ENCODE measurements at places on chromosomes 3 and 15.

GRCh38 chr3:137219801-137220445 is 262.1 kb downstream of the IL20RB start:
- DNase-seq = no peak

DNA sequence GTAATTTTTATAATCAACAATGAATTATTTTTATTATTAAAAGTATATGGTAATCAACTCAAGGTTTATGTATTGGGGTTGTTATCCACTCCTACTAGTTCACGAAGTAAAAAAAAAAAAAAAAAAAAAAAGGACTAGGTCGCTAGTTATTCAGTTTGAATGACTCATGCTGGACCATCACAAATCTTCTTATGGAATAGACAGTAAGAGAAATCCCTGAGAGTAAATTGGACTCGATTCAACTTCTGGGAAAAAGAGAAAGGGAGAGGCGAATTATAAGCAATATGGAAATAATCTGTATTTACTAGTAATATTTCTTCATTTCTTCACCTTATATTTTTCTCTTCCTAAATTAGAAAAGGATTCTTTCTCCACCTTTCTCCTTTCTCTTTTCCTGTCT is 2.0 kb downstream of the MYEF2 start:
- DNase-seq = no peak

DNA sequence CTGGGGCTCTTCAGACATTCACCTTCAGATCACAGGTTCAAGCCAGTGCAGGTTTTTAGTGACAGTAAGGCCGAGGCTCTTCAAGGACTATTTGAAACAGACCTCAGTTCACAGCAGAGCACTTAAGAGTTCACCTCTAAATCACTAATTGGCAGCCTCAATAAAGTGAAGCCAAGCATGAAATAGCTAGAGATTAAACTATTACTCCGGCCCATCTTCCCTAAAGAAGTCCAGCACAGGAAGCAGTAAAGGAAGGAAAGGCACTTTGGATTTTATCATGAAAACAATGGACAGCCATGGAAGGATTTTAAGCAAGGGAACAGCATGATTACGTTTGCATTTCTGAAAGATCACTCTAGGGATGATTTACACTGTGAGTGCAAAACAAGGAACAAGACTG is 27.6 kb upstream of the ARL6 start:
- no peak for DNase-seq

- DNase-seq = no peak
Observed at GRCh38 chr15:67564021-67564967, 21.8 kb downstream of the MAP2K5 start.

GRCh38 chr15:100256970-100257650 is 84.7 kb downstream of the ADAMTS17 start:
- DNase-seq = no peak

GRCh38 chr3:98986073-98986472 is 84.6 kb upstream of the DCBLD2 start:
- no peak for DNase-seq

DNA sequence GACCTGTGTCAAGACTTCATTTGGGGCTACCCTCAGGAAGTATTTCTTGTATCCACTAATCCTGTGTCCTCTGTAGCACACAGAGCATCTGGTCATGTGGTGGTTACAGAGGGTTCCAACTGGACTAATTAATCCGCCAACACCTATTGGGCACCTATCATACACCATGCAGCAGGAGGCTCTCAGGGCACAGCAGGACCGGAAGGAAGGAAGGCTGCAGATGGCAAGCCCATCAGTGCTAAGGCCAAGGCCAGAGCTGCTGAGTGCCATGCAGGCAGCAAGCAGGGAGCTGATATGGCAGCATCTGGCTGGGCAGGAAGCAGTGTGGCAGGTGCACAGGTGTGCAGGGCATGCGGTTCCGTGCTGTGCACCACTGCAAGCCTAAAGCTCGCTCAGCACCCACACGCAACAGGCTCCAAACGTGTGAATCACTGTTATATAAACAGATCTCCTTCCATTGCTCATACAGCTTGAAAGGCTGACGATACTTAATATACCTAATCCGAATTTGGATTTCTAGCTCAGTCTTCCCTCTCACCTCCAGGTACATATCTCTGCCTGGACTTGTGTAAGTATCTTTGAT is 64.4 kb upstream of the SNRPA1 start:
- DNase-seq = no peak

- no peak for DNase-seq
Observed at GRCh38 chr3:194364652-194365434, 4.7 kb downstream of the LRRC15 start.

DNA sequence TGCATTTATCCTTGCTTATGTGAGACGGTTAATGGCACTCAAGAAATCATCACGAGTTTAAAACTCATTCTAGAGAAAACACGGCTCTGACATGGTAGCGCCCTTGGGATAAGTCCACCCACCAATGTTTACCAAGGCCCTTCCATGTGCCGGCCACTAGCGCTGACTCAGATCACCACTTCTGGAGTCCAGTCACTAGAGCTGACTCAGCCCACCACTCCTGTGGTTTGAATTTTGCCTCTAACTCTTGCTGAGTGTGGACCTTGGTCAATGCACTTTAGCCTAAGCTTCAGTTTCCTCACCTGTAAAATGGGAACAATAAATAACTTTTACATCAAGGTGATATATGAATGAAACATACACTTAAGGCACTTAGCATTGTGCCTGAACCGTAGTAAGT is 358.4 kb upstream of the PROK2 start:
- DNase-seq = no peak

DNA sequence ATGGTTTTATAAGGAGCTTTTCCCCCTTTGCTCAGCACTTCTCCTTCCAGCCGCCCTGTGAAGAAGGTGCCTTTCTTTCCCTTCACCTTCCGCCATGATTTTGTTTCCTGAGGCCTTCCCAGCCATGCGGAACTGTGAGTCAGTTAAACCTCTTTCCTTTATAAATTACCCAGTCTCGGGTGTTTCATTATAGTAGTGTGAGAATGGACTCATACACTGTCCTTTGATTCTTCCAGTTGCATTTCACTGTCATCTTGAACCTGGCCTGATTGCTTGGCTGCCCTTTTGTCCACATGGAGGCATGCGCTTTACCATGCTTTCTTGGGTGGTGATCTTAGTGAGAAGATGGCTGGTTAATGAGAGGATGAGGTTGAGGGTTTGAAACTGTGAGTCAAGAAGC is 23.2 kb downstream of the USP13 start:
- no peak for DNase-seq

DNA sequence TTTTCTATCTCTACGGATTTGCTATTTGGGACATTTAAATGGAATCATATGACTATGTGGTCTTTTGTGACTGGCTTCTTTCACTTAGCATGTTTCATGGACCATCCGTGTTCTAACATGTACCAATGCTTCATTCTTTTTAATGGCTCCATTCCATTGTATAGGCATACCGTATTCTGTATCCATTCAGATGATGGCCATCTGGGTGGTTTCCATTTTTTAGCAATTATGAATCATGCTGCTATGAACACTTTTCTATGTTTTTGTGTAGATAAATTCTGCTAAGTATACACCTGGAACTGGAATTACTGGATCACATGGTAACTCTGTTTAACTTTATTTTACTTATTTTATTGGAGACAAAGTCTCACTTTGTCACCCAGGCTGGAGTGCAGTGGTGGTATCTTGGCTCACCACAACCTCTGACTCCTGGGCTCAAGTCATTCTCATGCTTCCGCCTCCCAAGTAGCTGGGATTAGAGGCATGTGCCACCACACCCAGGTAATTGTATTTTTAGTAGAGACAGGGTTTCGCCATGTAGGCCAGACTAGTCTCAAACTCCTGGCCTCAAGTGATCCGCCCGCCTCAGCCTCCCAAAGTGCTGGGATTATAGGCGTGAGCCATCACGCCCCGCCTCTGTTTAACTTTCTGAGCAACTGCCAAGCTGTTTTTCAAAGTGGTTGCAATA is 13.4 kb downstream of the UBP1 start:
- DNase-seq = no peak

DNA sequence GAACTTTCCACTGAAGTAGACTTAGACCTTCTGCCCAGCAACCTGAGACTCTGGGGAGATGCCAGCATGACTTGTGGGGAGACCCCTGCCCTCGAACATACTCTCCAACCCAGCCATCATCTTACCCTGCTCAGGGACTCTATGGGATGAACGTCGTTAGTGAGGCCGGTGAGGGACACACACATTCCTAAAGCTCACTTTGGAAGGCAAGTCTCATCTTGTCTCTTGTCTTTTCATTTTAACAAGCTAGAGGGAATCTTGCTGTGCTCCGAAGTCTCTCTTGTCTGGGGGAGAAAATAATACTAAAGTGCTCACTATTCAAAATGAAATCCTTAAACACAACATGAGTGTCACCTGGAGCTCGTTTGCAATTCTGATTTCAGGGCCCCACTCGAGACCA is 239.5 kb upstream of the HES1 start:
- no peak for DNase-seq

GRCh38 chr3:178244733-178245709 is 291.2 kb upstream of the KCNMB2 start:
- no peak for DNase-seq

GRCh38 chr3:24562895-24563294 is 68.2 kb upstream of the THRB start:
- DNase-seq = no peak

DNA sequence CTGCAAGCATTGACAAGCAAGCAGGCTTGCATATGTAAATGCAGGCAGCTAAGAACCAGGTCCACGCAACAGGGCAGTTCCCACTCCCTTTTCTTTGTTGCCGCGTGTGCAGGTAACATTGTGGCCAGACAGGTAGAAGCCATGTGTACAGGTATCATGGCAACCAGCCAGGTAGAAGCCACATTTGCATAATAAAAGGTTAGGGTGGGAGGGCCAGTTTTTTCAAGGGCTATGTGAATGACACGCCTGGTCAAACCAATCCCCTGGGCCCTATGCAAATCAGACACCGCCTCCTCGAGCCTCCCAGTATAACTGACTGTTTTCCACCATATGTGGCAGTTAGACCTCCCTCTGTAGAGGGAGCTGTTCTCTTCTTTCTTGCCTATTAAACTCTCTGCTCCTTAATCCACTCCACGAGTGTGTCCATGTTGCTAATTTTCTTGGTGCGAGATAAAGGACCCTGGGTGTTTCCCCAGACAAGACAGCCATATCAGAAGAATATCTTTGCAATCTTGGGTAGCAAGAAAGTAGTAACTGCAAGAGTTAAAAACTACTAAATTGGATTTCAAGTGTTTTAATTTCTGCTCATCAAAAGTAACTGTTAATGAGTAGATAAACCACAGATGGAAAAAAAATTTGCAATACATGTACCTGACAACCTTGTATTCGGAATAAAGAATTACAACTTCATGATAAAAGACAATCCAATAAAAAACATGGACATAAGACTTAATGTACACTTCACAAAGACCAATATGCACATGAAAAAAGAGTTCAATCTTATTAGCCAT is 21.8 kb downstream of the PCOLCE2 start:
- no peak for DNase-seq

DNA sequence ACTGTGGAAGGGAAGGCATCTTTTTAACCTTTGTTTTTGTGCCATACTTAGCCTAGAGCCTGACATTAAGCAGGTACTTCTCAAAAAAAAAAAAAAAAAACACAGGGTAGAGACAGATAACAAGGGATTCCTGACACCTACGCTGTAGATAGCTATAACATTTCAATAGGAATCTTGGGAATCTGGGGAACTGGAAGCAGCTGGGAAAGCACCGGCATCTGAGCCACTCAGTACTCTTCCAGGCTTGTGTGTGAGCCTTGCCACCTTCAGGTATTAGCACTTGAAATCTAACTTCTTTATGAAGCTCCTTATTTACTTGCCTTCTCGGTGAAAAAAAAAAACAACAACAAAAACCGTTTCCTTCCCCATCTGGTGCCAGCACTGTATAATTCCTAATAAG is 46.8 kb downstream of the PIK3CA start:
- no peak for DNase-seq

- DNase-seq = no peak
Observed at GRCh38 chr15:101534376-101534970, 45.0 kb upstream of the PCSK6 start.

GRCh38 chr3:159870723-159871122 is 117.9 kb upstream of the IL12A start:
- no peak for DNase-seq

- no peak for DNase-seq
Observed at GRCh38 chr3:40780925-40781406, 256.2 kb downstream of the ZNF621 start.
